Type B pancreatic cell (in vitro differentiated cells): ENCODE measurements at places on chromosomes 7 and 10.

GRCh38 chr7:135970045-135970444, 7.1 kb downstream of the MTPN start:
- no peak for DNase-seq

GRCh38 chr10:113754125-113754524, 2.6 kb downstream of the PLEKHS1 start:
- DNase-seq, result no peak

DNA sequence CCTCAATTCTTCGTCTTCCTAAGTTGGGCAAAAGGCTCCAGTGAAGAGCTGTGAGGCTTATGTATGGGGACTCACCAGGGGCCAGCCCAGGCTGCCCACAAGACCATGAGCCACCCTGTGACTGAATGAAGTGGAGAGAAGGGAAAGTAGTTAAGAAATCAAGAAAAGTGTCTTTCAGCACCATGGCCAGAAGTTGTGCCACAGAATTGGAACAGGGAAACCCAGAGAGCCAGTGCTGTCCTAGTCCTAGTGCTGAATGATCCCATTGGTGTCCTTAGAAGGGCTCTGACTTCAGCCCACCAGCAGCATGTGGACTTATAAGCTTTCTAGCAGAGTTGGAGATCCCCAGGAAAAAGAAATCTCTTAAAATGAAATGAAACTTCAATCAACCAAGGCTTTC, 37.0 kb upstream of the CCSER2 start:
- no peak for DNase-seq

GRCh38 chr10:124649214-124649613, 95.0 kb downstream of the FAM53B start:
- no peak for DNase-seq

GRCh38 chr7:42151309-42151708, 85.7 kb downstream of the GLI3 start:
- DNase-seq, result no peak

- DNase-seq, result no peak
Measured at GRCh38 chr7:151061213-151062110, 2.1 kb downstream of the SLC4A2 start.

DNA sequence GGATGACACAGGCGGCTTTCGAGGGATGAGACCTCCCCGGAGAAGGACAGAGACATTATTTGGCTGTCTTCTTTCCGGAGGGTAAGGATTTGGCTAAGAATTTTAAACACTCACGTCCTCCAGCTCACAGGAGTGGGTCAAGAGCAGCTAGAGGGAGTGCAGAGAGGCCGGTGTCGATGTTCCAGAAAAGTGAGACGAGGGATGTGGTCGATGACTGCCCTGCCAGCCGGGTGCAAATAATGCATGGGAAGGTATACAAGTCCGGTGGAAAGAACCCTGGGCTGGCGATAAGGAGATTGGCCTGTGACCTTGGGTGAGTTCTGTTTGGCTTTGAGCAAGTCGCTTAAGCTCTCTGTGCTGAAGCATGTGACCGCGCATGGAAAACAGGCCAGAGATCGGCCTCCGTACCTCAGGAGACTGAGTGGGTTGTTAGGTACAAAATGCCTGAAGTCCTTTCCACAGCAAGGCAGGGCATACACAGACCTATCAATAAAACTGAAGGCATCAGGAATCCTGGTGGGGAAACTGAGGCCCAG, 149.1 kb downstream of the UBE2H start:
- no peak for DNase-seq

GRCh38 chr10:79344502-79345195, 2.6 kb upstream of the PPIF start:
- peak; percentile 27 for DNase-seq

DNA sequence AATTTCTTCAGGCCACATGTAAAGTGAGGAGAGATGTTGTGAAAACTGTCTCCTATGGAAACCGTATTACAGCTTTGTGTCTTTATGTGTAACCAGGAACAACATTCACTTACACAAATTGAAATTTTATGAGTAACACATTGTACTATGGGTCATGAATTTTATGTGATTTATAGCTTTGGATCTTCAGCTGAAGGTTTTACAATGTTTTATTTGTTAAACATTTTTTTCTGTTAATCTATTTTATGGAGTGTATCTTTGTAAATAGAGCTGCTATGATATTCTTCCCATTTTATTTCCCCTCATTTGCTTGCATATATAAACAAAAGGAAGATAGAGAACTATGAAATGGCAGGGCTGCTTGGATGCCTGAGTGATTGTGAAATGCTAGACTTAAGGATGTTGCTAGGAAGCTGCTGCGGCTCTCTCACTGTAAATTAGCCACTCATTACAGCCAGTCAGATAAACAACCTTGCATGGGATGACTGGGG, 104.5 kb upstream of the PCLO start:
- no peak for DNase-seq

- no peak for DNase-seq
Measured at GRCh38 chr10:11546581-11546980, 64.9 kb downstream of the USP6NL start.

GRCh38 chr10:130012129-130012528, 48.1 kb upstream of the EBF3 start:
- DNase-seq, result no peak

DNA sequence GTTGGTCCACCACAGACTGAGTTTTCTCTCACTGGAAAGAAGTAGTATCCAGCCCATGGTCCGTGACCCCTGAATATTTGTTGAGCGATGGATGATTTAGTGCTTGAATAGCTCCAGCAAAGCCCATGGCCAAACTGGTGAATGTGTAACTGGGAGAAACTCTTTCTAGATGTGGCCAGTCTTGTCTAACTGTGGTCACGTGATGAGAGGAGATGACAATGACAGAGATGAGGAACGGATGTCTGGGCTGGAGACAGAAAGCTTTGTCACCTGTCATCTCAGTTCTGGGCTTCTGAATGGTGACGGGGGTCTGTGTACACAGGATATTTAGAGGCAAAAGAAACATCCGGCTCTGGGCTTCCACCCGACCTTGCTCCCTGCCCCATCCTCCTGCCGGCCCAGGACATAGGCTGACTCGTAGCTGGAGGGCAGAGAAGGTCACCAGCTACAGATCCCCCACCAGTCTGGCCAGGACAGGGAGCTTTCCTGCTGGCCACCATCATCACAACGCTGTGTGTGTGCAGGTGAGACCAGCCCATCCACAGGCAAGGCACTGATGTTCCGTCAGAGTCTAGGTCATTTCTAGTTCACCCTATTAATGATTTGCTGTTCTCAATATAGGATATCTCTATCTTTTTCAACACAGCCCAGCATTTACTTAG, 152.5 kb upstream of the TNS3 start:
- DNase-seq, result no peak

DNA sequence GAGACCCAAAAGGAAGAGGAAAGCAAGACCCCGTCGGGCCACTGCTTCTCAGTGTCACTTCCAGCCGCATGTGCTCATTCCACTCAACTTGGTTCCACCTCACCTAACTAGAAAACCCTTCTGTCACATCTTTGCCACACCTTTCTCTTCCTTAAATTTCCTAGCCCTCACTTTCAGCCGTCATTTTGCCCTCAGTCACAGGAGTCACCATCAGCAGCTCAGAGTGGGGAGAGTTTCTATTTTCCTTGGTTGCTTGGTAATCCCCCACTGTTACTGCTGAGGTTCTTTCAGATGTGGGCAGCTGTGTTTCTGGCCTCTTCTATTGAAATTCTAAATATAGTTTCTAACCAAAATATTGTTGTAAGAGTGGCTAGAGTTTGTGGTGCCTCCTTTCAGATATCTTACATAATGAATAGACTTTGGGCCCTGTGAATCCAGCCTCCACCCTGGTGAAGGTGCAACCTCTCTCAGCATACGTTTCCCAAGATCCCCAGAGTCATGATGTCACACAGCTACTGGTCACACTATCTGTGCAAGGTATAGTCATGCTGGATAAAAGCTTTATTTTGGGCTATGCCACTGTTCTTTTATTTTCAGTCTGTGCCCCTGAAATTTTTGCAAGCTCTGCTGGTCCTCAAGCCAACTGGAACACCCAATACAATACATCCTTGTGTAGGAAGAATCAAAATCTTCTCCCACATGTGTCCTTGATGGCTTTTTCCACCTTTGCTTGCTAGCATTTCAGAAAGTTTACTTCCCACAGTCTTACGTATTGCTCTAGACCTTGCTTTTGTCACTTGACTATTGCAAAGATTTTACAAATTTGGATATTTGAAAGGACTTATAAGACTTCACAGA, 9.2 kb downstream of the AGBL3 start:
- DNase-seq, result no peak

DNA sequence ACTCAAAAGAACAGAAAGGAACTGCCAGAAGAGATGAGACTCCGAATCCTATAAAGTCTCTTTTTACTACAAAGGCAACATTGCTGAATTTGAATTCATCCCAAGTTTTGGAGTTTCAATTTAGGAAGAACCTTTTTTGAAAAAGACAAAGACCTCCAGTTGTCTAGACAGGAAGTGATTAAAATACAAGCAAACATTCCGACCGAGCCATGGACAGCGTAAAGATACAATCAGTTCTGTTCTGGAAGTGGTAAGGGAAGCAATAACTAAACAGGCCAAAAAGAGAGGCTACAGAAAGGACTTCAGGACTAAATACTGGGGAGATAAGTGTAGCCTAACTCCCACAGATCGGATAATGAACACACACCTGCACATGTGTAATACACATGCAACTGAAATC, 101.0 kb downstream of the SMURF1 start:
- DNase-seq, result no peak

DNA sequence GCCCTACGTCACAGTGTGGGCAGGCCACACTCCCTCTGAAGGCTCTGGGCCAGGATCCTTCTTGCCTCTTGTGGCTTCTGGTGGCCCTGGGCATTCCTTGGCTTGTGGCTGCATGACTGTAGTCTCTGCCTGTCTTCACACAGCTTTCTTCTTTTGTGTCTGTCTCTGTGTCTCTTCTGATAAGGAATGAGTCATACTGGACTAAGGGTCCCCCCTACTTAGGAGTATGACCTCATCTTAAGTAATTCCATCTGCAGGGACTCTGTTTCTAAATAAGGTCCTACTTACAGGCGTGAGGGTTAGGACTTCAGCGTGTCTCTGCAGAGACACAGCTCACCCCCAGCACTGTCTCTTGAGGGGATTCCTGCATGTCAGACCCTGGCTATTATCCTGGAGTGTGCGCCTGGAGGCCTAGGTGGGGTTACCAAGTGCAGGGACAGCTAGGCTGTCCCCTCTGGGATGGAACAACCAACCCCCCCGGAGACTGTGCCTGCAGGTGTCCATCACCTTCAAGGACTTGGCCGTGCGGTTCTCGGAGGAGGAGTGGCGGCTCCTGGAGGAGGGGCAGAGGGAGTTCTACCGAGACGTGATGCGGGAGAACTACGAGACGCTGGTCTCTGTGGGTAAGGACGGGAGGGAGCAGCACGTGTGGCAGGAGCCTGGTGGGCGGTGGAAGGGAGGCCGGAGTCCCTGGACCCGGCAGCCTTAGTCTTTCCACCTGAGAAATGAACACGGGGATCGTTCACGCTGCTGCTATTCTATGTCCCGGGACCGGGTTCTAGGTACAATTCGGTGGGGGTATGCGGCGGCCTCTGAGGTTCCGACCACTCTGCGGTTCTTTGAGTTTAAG, 54.1 kb downstream of the ZNF467 start:
- DNase-seq, result no peak

- no peak for DNase-seq
Measured at GRCh38 chr7:5495581-5496375, 72.1 kb upstream of the TNRC18 start.

DNA sequence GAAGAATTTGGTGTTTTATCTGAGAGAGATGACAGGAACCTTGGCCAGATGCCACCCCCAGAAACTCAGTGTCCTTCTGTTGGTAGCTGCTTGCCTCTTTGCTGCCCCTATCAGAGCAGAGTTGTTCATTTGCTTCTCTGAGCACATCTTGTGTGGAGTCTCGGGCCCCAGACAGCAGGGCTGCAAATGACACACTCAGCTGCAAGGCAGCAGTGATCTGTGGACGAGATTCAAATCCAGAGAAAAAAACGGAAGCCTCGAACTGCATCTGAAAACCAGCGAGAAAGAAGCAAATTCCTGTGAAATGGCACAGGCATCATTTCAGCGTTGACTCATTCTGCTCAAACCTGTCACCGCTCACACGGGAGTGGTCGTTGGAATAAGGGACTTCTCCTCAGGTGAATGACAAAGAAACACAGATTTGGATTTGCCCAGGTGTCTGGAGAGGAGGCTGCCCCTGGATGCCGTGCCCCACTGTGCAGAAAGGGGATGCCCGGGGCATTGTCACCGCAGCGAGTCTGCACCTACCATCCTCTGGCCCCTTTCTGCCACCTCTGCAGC, 144.7 kb downstream of the PFKFB3 start:
- DNase-seq, result no peak

GRCh38 chr7:142112086-142112485, 568 bp downstream of the MGAM2 start:
- no peak for DNase-seq

DNA sequence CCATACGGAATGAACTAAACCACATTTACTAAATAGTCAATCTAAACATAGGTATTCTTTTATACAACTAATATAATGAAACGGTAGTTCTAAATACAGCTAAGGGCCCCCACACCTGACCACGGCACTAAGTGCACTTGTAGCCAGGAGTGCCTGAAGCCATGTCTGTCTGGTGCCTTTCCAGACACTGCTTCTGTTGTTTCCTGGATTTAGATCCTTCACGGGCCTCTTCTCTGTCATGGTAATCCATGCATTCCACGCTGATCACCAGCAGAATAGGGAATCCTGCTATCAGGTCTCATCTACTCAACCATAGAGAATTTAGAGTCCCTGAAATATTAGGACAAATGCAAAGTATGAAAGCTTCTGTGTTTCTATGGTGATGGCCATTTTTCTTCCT, 37.8 kb downstream of the OSBPL3 start:
- DNase-seq, result no peak
